ENCODE measurements at places on chromosomes 3 and 15.

- no peak for DNase-seq
Observed at GRCh38 chr3:129695230-129695629, 88.8 kb upstream of the PLXND1 start.

DNA sequence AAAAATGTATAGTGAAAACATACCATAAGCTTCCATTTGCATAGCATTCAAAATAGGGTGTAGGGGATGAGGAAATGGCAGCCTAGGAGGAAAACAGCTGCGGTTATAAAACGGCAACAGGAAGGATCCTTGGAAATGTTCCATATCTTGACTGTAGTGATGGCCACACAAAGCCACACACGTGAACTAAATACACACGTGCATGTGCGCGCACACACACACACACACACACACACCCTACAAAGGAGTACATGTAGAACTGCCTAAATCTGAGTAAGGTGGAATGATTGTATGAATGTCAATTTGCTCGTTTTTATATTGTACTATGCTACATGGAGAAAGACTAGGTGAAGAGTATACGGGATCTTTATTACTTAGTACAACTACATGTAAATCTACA, 3.9 kb upstream of the IREB2 start:
- no peak for DNase-seq

DNA sequence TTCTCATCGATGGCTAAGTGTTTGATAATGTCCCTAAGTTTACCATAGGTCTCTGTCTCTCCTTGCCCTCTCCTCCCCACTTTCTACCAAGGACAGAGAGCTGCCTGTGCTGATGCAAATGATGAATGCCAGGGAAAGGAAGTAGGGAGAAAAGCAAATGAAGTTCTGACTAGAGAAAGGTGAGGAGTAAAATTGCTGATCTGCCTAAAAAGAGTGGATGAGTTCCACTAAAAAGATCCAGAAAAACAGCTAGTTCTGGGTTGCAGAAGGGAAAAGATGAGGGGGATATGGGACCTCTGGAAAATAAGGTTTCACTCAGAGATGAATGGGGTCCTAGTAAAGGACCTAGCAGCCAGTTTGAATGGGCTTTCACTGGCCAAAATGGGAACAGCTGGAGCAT, 13.8 kb downstream of the MYZAP start:
- no peak for DNase-seq

DNA sequence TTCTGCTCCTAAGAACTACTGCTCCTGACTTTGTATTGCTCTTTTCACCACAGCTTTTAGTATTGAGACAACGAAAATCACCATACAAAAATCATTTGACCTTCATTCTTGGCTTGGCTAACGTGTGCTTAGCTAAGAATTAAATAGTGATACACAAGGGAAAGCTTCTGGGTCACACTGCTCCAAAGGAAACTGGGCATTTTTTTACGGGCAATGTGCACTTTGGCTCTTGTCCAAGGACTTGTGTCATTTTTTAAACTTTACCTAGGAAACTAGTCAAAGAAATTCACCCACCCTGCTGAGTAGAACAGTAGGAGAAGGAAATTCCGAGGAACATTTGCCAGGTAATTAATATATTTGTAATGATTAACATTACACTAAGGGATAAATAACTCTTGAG, 19.8 kb downstream of the WDR72 start:
- DNase-seq: no peak

DNA sequence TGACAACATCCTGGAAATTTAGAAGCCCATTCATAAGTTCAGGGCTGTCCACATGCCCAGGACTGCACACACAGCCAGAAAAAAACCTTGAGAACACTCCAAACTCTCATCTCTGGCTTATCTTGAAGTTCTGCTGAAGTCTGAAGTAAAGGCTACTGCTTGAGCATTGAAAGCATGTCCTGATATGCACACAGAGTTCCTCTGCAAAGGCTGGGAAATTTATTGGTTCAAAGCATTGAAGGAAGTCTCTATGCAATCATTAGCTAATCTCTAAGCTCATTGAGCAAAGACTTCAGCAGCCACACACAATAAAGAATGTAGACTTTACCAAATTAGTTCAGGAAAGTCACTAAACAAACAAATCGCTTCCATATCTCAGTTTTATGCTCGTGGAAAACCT, 162.0 kb upstream of the STT3B start:
- no peak for DNase-seq

DNA sequence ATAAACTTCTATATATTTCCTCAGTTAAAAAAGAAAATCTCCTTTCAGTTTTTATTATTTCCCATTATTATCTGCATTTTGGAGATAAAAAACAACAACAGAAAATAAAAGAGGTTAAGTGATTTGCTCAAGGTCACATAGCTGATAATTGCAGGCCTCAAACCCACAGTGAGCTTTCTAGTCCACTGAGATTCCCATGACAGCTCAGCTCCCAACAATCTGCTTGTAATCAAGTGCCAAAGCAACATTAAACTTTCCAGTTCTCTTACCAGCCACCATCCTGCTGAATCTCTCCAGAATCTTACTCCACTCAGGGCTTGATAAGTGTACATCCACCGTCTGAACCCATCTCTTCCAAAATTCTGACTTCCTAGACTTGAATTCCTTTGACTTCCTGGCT, 318.2 kb upstream of the SEMA6D start:
- DNase-seq: no peak

GRCh38 chr3:1943395-1944118, 155.1 kb upstream of the CNTN4 start:
- DNase-seq: no peak

- DNase-seq: no peak
Observed at GRCh38 chr3:17355591-17355990, 386.8 kb downstream of the TBC1D5 start.

GRCh38 chr3:41448396-41448795, 249.1 kb downstream of the CTNNB1 start:
- no peak for DNase-seq

GRCh38 chr15:33636958-33637357, 326.2 kb downstream of the RYR3 start:
- no peak for DNase-seq

DNA sequence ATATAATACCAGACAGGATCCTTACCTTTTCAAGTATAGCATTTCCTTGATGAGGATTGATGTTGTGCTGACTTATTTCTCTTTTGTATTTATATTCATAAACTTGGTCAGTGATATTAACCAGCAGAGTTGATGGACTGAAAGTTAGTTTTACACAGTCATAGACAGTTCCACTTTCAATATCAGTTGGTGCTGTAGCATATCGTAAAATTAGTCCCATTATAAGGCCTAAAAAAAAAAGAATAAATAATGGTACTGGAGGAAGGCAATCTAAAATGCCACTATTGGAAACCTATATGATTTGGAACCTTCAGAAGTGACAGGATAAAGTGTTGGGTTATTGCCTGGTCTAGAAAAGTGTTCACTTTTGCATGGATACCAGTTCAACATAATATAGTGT, 16.3 kb downstream of the SLC9A9 start:
- DNase-seq: no peak

DNA sequence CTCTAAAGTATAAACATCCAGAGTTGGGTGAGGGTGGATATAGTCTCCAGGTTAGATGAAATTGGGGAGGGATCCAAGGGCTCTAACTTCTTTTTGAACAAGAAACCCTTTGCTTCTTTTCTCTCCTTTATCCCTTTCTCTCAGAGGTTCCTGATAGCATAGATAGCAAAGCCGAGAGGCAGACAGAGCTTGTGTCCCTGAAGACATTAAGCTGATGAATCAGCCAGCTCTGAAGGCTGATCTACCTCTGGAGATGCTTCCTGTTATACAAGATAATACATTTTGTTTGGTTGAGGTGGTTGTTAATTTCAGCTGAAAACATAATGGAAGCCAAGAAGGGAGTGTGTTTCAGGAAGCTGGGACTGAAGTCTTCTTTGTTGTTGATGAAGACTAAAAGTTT, 193.2 kb downstream of the PDCD6IP start:
- no peak for DNase-seq

DNA sequence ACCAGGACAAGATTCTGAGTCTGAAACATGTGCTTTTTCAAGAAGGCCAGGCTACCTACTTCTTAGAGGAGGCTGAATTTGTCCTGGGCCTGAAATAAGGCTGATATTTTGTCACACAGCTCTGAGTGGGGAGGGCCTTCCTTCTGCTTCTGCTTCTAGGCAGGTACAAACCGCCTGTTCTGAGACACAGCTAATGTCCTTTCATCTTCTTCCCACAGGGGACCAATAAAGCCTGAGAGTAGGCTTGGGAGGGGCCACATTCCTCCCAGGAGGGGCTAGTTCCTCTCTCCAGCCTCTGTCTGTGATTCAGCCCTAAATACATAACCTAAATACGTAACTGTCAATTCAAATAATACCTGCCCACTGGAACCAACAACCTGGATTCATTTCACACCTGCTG, 34.8 kb downstream of the CRYGS start:
- no peak for DNase-seq

DNA sequence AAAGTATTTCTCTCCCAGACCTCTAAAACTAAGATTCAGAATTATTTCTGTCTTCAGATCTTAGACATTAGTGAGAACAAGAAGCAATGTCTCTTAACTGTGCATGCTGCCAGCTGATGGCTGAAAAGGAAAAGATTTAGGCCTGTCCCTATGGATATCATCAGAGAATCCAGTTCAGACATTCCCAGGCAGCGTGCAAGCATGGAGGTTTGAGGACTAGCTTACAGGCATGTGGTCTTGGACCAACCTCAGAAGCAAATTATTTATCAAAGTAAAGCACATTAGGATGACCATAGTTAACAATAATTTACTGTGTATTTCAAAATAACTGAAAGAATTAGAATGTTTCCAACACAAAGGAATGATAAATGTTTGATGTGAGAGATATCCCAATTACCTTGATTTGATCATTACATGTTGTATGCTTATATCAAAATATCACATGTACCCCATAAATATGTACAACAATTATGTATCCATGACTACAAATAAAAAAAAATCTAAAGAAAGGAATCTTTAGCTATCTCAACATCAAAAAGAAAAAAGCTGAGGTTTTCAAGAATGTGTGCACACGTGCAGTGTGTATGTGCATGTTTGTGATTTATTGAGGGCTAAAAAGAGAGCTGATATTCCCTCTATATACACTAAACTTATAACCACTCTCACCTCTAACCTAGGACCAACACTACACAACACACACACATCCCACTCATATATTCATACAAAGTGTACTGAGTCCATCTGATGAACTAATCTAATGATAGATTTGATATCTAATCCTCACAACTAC, 108.9 kb upstream of the THBS1 start:
- DNase-seq: no peak

DNA sequence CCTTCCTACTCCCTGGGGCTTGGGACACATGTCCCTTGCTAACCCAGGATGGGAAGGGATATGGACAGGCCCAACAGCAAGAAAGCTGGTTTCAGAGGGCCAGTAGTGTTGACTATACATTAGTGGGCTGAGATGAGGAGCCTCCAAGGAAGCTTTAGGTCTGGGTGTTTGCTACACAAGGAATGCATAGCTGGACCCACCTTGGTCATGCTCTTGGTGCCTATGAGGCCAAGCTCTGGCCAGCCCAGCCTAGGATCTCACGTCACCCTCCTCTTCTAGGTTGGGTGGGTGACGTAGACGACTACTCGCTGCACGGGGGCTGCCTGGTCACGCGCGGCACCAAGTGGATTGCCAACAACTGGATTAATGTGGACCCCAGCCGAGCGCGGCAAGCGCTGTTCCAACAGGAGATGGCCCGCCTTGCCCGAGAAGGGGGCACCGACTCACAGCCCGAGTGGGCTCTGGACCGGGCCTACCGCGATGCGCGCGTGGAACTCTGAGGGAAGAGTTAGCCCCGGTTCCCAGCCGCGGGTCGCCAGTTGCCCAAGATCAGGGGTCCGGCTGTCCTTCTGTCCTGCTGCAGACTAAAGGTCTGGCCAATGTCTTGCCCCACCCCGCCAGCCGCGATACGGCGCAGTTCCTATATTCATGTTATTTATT, 653 bp upstream of the WDR6 start:
- DNase-seq: no peak

DNA sequence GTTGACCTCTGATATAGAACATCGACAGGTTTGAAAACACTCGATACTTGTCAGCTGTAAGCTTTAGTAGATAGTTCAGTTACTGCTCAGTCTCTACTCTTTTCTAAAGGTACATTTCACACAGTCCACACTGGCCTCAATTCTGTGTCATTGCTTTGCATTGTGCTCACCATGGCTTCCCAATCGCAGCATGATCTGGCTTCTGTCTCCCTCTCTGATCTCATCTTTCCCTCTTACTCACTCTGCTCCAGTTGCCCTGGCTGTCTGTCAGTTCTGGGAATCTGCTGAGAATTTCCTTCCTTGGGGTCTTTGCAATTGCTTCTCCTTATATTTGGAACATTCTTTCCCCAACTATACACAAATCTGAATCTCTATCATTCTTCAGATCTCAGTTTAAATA, 80.6 kb downstream of the GTF2E1 start:
- no peak for DNase-seq

DNA sequence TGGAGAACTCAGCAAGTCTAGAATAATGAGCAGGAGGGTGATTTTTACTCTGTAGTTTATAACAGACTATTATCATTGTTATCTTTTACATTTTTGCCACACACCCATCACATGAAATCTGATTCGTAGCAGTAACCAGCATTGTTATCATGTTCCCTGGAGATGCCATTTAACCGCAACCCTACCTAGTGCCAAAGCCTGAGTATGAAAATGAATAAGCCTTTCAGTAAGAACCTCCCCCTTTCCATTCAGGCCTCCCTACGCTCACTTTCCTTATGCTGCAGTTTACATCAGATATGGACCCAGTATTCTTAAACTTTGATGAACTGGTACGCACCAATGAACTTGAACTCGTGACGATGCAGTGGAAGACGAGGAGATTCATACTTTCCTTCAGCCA, 158.7 kb upstream of the SPRED1 start:
- DNase-seq: no peak

DNA sequence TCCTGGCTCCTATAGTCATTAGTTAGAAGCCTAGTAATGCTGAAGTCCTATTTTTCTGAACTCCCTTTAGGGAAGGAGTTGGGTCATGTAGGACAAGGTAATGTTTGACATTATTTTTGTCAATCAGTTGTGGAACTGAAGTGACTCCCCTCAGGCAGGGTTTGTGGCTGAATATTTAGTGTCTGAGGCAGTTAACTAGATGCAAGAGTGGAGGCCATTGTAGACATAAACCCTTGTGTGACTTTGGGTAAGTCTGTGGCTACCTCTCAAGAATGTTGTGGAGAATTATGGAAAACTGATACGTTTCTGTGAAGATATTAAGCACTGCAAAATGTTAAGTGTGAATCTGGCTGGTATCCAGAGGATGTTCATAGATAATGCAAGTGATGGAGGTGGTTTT, 125.2 kb upstream of the PHLDB2 start:
- no peak for DNase-seq

DNA sequence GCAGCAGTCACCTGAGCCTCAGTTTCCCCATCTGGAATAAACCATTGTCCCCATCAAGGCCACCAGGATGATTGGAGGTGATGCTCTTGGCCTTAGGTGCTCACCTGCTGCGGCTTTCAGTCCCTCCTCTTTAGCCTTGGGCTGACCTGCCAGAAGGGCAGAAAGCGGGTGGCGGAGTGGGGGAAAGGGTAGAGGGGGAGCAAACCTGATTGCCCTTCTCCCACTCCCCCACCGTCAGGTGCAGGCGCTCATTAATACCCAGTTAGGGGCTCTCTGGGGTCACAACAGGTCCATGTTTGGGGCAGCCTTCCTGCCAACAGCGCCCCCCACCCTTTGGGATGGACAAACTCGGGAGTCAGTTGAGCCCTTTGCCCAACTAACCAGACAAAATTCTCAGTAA, 50.5 kb downstream of the GRIP2 start:
- no peak for DNase-seq
